ENCODE measurements at places on chromosomes 2 and 18.
A peak's percentile ranks its signal among the peaks of the same experiment; 100 is the strongest.

GRCh38 chr18:41585512-41585911 is 369.5 kb upstream of the PIK3C3 start:
- DNase-seq: no peak

GRCh38 chr18:32438173-32438572 is 32.5 kb downstream of the GAREM1 start:
- DNase-seq: peak; percentile 57

- DNase-seq: no peak
Measured at GRCh38 chr2:148338541-148338940, 306.0 kb upstream of the EPC2 start.

DNA sequence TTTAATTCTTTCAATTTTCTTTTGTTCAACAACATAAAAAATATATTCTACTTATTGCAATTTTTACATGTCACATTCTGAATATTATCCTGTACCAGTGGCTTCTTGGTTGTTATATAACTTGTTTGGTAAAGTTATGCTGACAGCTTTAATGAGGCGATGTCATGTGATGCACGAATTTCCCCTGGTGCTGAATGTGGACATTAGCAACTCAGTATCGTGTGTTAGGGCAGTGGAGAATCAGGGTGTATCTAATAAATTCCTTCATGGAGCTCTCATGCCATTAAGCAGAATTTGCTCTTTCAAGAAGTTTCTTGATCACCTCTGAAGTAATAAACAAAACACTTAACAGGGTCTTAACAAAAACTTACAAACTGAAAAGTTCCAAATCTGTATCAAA is 99.6 kb upstream of the DNMT3A start:
- DNase-seq: no peak

GRCh38 chr2:11651856-11652548 is 18.0 kb downstream of the NTSR2 start:
- DNase-seq: no peak

Data from NCI-H2171 (cell line).